CD4-positive, alpha-beta T cell treated with Interleukin-2 at 100 ng/mL for 4 hours (primary cell): ENCODE measurements at places on chromosomes 3 and 15.
A peak's percentile ranks its signal among the peaks of the same experiment; 100 is the strongest.

DNA sequence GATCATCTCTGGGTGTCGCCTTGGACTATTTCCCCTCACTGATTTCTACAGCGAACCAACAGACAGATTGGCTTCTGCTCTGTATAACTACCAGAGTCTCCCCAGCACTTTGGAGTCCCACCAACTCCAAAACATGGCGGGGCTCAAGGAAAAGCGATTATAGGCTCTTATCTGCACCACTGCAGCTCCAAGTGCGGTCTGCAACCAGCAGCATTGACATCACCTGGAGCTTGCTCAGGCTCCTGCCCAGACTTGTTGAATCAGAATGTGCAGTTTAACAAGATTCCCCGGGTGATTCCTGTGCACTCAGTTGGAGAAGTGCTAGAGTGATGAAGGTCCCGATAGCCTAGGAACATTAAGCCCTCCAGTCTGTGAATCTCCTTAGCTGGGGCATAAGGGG lies 9.0 kb downstream of the CCK start:
- no peak for DNase-seq

GRCh38 chr3:128286691-128287090 lies 133.4 kb downstream of the EEFSEC start:
- DNase-seq, result no peak

DNA sequence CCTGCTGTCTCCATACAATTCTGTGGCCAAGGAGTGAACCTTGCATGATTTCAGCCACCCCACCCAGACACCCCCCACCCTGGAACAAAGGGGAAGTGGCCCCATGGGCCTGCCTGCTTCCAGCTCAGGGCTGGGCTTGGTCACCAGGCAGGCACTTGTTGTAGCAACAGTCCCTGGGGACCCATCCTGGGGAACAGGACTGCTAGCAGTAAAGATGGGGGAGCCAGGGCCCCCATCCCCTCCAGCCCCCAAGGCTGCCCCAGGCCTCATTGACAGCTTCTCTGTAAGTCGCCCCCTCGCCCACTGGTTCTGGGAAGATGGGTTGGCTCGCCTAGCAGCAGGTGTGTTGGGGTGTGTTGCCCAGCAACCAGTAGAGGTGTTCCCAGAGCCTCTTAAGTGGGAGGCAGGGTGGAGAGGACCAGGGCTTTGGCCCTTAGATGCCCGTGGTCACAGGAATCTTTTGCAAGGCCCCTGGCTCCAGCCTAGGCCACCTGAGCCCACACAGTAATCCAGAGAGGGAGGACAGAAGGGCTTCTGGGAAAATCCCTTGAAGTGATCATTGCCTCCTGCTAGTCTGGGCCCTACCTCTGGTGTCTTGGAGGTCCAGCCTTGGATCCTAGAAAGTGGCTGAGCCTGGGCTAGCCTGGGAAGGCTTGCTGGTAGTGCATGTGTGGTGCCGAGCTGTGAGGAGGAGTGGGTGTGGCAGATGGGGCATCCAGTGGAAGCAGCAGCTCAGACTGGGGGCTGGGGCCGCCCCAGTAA lies 48.9 kb downstream of the CYP11A1 start:
- DNase-seq, result no peak

- DNase-seq, result peak; percentile 44
Measured at GRCh38 chr15:64634576-64635498, 140.6 kb downstream of the RBPMS2 start.

DNA sequence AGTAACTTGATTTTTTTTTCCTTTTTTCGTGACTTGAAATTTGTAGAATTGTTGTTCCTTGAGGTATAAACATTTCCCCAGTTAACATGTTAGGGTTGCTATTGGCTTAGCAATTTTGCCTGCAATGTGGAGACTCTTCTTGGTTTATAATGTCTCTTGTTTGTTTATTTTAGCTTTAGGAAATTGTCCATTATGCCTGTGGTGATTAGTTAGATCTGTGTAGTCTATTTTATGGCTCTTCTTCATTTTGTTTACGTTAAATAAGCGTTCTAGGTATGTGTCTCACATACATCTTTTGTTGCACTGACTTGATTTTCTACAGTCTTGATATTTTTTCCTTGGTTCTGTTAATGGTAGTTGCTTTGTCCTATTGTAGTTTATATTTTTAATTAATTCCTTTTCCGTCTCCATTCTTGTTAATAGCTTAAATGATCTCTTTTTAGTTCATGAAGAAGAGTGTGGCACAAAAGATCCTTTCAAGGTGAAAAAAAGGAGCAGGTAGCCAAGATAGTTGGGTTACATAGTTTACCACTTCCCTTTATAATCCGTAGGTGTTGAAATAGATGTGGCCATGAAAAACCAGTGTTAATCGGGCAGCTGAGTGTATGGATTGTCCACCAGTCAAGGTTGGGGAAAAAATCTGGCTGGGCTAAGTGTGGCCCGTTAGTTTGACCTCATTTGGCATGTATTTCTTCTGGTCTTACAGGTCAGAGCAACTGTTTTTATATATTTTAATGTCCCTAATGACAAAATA lies 12.1 kb downstream of the IQGAP1 start:
- peak; percentile 33 for DNase-seq

DNA sequence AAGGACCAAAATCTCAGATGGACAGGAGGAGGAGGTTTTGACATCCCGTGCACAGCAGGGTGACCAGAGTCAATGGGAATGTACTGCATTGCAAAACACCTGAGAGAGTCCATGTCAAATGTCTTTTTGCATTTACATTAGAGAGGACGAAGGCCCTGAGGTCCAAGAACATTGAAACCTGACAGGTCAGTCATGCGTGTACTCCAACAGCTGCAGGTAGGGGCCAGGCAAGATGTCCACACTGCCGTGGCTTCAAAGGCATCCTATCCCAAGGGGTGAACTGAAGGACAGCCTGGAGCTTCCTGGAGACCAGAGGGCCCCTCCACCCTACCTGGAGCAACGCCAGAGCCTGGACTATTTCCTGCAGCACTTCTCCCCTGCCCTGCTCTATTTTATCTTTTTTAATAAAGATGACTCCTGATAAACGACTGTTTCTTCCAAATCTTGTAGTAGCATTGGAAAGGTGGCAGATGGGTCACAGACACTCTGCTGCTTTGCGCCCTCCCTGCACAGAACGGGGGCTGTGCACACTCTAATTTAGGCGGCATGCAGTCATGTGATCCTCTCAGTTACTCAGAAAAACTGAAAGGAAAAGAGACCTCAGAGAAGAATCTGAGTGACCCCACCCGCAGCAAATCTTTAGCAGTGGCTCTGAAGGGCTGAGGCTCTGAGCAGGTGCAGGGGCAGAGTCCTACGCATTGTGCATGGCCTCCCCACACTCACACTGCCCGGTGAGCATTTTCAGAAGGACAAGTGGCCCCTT lies 68.2 kb downstream of the HMCES start:
- no peak for DNase-seq

- DNase-seq, result no peak
Measured at GRCh38 chr3:47238017-47238416, 44.6 kb downstream of the KIF9 start.

DNA sequence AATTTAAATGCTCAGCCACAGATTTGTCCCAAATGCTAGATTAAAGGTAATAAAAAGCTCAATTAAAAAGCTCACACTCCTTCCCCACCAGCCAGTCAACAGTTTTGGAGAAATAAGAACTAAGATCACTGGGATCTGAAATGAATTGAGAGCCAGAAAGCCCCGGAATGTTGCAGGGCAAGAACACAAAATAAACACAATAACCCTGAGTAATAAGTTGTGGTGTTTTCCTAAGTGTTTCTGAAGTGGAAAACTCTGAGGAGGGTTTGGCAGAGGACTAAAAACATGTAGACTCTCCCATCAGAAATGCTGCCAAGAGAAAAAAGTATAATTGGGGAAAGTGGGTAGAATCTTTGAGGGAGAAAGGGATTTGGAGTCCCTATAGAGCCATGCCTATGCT lies 127.8 kb downstream of the ABI3BP start:
- no peak for DNase-seq

GRCh38 chr3:17411157-17411877 lies 331.1 kb downstream of the TBC1D5 start:
- DNase-seq, result no peak

- no peak for DNase-seq
Measured at GRCh38 chr3:120460181-120460790, 9.5 kb upstream of the FSTL1 start.

GRCh38 chr3:186526256-186526606 lies 17.9 kb downstream of the CRYGS start:
- DNase-seq, result no peak

DNA sequence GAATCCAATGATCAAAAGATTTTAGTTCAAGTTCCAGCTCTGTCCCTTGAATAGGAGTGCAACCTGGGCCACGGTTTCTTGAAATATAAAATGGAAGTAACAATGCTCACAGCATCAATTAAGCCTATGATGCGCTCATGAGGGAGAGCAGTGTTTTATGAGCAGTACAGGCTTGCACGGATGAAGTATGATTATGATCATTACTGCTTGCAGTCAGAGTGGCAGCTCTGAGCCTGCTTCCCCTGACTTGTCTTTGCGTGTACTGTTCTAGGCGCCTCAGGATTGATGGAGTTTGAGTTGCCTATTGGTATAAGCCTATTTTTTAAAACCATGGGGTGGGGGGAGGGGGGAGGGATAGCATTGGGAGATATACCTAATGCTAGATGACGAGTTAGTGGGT lies 37.0 kb downstream of the ITGB5 start:
- no peak for DNase-seq

DNA sequence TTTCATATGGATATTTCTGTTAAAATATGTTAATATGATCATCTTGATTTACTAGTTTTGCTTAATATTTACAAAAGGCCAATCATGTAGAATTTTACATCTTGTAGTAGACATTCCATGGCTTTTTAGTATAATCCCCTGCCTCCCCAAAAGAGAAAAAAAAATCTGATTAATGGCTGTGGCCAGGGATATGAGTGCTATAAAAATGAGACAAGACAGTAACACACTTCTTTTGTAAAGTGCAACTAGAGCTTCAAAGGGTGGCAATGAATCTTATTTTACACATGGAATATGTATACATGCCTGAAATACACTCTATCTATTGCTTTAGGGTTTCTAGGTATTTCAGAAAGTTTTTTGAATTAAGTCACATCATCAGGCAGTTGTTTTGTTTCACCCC lies 112.2 kb upstream of the NANOGP8 start:
- DNase-seq, result no peak

GRCh38 chr3:1971780-1972179 lies 126.9 kb upstream of the CNTN4 start:
- no peak for DNase-seq

- no peak for DNase-seq
Measured at GRCh38 chr3:101978348-101978747, 129.0 kb downstream of the NFKBIZ start.

GRCh38 chr3:122695927-122696561 lies 15.4 kb downstream of the PARP14 start:
- no peak for DNase-seq

- DNase-seq, result no peak
Measured at GRCh38 chr15:47726399-47726823, 9.1 kb downstream of the SEMA6D start.

DNA sequence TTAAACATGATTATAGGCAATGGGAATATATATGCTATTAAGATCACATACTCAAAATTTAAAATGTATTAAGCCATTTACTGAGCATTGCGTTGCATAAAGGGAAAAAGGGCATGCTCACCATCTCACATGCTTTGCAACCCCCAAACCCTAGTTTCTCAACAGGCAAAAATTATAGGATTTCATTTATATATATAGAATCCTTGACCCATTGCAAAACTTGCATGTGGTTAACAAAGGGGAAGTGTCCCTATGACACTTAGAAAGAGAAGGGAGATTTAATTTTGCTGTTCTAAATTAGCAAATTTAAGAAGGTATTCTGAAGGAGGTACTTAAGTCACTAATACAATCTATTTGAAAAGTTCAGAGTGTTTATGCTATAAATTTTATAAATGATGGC lies 837.8 kb downstream of the DIPK2A start:
- no peak for DNase-seq

DNA sequence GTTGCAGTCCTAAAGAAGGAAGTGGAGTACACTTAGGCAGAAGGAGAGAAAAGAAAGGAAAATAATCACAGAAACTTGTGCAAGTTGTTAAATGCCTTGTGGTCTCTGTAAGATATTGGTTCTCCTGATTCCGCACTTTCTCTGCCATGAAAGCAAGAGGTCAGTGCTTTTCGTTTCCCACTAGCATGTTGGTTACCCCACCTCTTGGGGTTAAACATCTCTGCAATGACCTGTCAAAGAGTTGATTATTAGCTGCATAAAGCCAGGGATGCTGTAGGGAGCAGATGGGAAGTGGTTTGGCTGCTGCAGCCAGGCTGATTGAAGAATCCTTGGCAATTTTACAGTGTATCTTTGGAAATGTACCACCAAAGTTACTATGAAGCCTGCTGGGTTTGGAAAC lies 33.3 kb downstream of the ZNF609 start:
- DNase-seq, result no peak

DNA sequence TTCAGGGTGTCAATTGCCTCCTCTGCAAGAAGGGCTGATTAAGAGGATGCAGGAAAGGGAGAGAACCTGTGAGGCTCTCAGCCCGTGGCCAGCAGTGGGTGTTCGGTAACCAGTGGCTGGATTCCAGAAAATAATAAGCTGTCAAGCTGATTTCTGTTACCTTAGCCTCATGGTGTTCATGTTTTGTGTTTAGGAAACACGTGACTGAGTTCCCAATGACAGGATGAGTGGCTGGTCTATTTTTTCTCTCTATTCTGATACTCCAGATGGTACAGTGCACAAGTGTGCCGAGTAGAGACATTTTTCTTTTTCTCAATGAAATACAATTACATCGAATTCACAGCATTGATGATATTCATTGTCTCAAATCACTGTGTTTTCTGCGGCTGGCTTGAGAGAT lies 43.6 kb downstream of the EDEM1 start:
- no peak for DNase-seq

- DNase-seq, result no peak
Measured at GRCh38 chr15:90881978-90882721, 2.2 kb upstream of the FES start.

- no peak for DNase-seq
Measured at GRCh38 chr3:32153414-32154204, 47.2 kb downstream of the GPD1L start.

DNA sequence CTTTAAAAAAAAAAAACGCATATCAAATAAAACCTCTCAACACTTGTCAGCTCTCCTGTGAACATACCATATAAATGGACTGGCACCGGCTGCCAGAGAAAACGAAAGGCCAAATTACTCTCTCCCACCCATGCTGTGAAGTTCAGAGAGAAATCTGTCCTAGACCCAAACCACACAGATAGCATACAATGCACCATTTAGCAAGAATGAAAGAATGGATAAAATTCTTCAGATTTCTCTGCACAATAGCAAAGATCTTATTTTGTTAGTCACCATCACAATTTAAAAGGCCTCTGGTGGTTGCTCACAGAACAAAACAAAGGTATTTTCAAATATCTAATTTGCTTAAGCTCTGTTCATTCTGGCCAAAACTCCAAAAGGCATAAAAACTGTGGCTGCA lies 93.9 kb upstream of the BHLHE40 start:
- DNase-seq, result no peak
